Aorta (tissue), 5 donors: ENCODE measurements at places on chromosomes 12 and 14.
A peak's percentile ranks its signal among the peaks of the same experiment; 100 is the strongest.

- DNase-seq: no peak
These were observed 171.1 kb upstream of the G2E3 start for GRCh38 chr14:30387871-30388270.

DNA sequence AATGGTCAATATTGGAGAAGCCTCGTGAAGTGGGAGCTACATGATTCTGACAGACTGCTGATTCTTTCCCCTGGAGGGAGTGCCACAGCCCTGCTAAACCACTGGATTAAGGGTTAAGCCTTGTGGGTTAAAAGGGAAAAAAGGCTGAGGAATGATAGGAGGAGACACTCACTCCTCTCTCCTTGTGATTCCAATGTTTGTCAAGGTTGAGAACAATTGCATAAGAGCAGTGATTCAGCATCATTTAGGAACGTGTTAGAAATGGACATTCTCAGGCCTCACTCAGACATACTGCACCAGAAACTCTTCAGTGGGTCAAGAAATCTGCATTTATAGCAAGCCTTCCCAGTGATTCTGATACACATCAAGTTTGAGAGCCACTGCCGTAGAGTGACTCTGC, 87.8 kb upstream of the GZMB start:
- DNase-seq: no peak

- no peak for DNase-seq
These were observed 332.1 kb downstream of the FOXG1 start for GRCh38 chr14:29098656-29099055.

DNA sequence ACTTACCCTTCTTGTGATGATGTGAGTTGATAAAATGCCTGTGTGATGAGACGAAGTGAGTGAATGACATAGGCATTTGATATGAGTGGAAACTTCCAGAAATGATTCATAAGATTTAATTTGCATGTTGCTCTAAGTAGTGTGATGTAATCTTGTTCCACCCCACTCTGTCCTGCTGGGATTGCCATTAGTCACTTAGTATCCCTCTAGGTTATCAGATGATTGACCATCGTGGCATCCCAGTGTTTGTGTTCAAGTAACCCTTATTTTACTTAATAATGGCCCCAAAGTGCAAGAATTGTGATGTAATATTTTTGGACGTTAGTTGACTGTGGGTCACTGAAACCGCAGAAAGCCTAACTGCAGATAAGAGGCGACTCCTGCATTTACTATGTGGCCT, 214.4 kb upstream of the DIO2 start:
- no peak for DNase-seq

DNA sequence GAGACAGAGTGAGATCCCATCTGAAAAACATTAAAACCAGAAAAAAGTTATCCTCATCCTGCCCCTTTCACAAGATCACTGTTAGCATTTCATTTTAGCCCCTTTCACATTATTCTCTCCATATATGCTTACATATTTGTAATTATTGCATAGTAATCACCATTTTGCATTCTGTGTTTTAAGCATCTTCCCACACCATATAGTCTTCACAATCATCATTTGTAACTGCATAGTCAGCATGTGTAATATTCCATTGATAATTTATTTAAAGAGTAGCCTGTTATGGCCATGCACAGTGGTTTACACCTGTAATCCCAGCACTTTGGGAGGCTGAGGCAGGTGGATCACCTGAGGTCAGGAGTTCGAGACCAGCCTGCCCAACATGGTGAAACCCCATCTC, 11.8 kb downstream of the PAPLN start:
- no peak for DNase-seq

DNA sequence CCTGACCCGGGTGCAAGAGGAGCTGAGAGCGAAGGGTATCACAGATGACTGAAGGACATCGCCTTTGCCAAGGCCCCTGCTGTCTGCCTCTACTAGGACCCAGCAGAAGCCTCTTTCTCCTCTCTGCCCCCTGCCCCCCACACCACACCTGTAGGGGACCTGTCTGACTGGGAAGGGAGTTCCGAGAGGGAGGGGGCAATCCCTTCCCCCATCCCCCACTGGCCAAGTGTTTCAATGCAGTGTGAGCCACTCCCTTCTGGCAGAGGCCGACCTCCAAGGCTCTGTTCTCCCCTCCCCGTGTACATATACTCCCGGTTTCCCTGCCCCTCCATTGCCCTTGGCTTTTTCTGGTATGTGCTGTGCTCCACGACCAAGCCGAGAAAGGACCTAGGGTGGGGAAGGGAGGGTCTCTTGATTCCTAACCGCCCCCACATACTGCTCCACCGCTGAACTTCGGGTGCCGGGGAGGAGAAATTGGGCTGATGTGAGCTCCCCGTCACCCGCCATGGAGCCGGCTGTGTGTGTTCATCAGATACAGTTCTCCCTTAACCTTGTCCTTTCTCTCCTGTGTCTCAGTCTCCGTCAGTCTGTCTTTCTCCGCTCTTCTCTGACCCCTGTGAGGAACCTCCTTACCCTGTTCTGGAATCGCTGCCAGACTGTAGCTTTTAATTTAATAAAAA, 2.0 kb upstream of the ARHGEF25 start:
- no peak for DNase-seq

- no peak for DNase-seq
These were observed 26.6 kb upstream of the ETV6 start for GRCh38 chr12:11622876-11623281.

GRCh38 chr12:47277972-47278448, 198.3 kb upstream of the AMIGO2 start:
- DNase-seq: no peak

DNA sequence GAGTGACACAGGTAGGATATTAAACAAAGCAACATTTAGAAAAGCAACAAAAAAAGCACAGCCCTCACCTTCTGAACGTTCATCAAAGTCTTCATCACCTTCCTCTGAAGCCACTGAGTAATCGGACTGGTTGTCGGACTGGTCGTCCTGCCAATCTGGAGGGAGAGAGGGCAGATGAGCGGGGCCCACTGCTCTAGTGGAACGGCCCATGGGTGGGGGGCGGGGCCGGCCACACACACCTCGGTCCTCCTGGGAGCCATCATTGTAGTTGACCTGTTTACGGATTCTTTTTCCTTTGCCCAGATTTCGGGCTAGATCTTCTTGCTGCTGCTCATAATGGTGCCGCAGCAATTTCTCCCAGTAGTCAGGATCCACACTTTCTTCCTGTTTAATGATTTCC, 14.9 kb upstream of the NOP2 start:
- peak; percentile 10 for DNase-seq

GRCh38 chr12:7837366-7837765, 35.3 kb downstream of the SLC2A14 start:
- no peak for DNase-seq

DNA sequence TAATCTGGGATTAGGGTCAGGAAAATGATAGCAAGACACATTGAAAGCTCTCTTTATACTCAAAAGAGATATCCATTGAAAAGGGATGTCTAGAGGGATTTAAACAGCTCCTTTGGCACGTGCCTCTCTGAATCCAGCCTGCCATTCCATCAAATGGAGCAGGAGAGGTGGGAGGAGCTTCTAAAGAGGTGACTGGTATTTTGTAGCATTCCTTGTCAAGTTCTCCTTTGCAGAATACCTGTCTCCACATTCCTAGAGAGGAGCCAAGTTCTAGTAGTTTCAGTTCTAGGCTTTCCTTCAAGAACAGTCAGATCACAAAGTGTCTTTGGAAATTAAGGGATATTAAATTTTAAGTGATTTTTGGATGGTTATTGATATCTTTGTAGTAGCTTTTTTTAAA, 25.4 kb upstream of the PLEKHD1 start:
- DNase-seq: no peak

DNA sequence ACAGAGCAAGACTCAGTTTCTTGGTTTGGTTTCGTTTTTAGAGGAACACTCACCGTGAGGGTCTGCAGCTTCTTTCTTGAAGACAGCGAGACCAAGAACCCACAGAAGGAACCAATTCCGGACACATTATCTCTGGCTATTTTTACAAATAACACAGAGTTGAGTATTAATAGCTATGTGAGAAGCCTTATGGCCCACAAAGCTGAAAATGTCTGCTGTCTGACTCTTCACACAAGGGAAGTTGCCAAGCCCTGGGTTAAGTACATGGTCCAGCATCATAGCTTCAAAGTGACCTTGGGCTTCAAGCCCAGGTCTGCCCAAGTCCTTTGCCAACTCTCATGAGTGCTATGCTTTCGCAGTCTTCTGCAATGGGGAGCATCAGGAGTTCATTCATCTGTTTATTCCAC, 2.6 kb upstream of the LGMN start:
- no peak for DNase-seq

DNA sequence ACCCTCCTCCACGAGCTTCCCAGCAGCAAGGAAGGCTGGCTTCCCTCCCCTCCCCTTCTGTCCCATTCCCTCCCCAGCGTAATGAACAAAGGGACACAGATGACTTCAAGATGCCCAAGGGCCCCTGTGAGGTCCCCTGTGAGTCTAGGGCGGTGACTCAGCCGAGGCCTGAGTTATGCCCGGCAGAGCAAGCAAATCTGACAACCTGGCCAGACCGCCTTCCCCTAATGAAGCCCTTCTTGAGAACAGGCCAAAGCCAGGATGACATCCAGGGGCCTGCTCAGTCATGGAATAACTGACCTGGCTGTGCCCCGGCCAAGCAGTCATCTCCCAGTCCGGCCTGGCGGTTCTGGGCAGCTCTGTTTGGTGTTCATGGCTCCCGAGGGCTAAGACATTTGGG, 89.2 kb downstream of the DICER1 start:
- DNase-seq: no peak

- DNase-seq: no peak
These were observed 284.3 kb downstream of the KSR2 start for GRCh38 chr12:117684471-117684870.

- DNase-seq: no peak
These were observed 16.3 kb downstream of the TMEM119 start for GRCh38 chr12:108581311-108582227.

- DNase-seq: no peak
These were observed 80.0 kb upstream of the EGLN3 start for GRCh38 chr14:34030864-34031263.

GRCh38 chr14:93752980-93753561, 35.2 kb downstream of the PRIMA1 start:
- DNase-seq: peak; percentile 89

DNA sequence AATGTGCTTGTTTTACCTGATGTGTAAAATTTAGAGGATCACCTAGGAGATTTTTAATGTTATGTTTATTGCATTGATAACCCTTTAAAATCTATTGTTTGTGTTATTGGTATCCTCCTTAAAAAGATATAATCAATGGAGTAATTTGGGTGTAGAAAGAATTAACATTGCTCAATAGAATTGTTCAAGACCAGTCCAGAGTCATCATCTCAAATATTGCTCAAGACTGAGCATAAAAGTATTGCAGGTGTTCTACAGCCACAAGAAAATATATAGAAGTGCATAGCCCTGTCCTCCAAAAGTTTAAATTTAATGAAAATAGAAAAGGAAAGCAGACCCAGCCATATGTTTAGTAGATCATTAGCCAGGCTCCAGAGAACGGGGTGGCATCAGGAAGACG, 102.5 kb upstream of the ARID2 start:
- no peak for DNase-seq

DNA sequence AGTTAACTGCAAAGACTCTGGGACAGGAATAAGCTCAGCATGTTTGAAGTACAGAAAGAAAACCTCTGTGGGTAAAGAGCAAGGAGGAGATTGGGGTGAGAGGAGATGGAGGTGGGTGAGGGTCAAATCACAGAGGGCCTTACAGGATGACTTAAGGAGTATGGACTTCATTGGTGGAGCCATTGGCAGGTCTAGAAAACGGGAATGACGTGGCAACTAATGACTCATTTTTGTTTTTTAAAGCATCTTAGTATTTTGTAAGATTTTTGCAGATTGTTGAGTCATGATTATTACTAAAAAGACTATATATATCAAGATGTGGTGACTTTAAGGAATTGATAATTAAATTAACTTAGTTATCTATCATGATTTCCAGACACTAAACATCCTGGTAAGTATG, 18.5 kb downstream of the UTP20 start:
- no peak for DNase-seq

- peak; percentile 64 for DNase-seq
These were observed 1.4 kb downstream of the ZNF385A start for GRCh38 chr12:54383041-54383609.
